NCI-H1105 treated with DMSO at 0.1 percent for 48 hours (cell line): ENCODE measurements at places on chromosomes 3 and 15.

DNA sequence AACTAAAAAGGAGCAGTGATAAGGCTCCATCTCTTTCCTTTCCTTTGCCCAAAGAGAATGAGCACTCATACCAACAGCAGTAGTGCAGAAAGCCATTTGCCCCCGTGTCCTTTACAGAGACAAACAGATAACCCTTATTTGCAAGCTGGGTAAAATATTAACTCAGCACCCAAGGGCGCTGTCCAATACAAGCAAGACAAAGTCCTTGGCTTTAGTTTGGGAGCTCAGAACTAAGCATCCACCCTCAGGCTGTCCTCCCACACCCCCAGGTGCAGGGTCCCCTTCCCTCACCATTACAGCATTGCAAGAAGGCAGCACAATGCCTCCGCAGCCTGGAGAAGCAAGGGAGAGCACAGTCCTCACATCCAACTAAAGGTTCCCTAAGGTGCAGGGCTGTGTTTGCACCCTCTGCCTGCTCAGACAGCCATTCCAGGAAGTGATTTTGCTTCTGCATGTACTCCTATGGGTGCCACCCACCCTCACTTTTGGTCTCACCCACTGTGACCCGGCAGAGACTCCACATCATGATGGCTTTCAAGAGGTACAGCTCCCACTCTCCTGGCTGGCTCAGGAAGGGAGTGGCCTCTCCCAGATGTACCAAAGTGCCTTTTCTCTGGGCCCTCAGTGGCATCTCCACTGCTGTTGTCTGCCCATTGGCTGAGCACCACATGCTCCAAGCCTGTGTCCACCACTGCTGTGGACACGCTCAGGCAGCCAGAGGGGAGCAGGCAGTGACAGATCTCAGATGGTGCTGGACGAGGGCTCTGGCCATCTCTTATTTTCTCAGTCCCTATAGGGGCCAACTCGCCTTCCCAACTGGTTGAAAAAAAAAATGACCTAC is 34.1 kb upstream of the HES1 start:
- DNase-seq: no peak

DNA sequence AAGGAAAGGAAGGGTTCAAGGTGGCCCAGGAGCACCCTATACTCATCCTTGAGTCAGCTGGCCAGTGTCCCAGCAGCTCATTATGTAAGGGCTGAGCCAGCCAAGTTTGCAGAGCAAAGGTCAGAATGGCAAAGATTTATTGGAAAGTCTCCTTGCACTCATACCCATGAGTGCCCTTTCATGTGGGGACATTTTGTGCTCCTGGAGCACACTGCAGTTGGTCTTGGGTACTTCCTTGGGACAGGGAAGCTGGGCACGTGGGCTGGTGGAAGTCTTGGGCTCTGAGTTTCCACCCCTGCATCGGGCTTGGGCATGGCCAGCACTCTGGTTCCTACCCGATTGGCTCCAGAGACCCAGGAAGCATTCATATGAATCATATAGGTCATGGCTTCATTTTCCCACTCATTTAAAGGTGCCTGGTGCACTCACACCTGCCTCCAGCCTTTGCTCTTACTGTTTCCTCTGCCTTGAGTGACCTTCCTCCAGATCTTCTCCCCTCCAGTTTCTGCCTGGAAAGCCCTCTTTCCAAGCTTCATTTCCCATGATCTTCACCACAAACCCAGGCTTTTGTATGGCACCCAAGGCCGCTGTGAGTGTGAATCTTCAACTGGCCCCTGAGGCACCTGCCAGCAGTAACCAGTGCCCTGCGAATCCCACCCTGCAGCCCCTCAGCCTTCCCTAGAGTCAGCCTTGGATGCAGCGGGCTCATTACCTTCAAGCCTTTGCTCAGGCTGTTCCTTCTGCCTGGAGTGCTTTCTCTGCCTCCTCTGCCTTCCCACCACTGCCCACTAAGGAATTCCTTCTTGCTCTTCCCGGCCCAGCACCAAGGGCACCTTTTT is 10.5 kb upstream of the PRKCD start:
- no peak for DNase-seq

DNA sequence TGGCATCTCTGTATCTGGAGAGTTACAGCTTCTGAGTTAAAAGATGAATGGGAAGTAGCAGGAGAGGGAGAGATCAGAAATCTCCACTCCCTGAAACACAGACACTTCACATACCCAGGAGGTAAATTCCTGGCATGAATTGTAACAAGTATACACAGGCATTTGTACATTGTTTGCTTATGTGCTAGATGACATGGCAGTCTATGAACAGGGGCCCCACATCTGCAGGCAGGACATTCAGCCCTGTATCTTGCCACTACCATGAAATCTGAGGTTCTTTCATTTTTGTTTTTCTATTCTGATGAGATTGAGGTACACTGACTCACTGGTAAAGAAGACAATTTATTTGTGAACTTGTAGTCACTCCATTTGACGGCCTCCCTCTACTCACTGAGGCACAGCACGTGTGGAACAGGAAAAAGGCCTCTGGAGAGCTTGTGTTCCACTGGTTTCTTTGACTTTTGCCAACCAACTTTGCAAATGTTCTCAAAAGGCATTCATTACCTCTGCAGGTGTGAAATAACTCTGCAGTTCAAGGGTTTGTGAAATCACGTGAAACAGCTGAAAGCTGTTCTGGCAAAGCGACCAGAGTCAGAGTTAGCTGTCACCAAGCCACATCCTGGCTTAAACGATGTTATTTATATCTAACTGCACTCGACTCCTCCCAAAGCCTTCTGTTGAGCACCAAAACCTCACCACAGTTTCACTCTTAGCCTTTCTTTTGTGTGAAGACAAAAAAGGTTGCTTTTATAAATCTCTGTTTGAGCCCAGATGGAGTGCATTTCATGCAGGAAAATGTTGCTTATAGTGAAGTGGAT is 401.3 kb upstream of the CFAP20DC start:
- no peak for DNase-seq

GRCh38 chr3:183287301-183287971 is 34.4 kb downstream of the B3GNT5 start:
- no peak for DNase-seq

GRCh38 chr15:36544518-36545466 is 34.6 kb upstream of the CDIN1 start:
- no peak for DNase-seq

GRCh38 chr3:72085036-72085435 is 300.1 kb upstream of the PROK2 start:
- no peak for DNase-seq

GRCh38 chr15:51377038-51377786 is 35.8 kb downstream of the GLDN start:
- no peak for DNase-seq

DNA sequence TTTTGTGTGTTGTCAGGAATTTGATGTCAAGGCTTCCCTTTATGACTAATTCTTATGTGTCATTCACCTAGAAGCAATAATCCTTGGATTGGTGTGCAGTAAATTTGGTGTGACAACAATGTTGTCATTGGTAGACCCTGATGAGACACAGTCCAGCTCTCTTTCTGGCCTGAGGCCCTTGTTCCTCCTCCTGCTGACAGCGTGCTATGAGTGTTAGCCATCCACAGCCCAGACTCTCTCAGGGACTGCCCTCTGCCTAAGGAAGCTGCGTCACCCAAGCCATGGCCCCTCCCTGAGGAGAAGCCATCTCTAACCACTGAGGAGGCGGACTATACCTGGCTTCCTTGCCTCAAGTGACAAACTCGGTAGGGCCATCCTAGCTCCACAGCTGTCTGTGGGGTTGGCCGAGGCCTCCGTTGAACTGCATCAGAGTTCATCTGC is 13.3 kb upstream of the TM4SF1 start:
- no peak for DNase-seq
